Large intestine (tissue), 12 donors: ENCODE measurements at places on chromosomes 16 and 17. TPM values are rescaled to one million over a fixed set of nuclear protein-coding genes. Genes with fewer than 3 reads are reported as not detected.

DNA sequence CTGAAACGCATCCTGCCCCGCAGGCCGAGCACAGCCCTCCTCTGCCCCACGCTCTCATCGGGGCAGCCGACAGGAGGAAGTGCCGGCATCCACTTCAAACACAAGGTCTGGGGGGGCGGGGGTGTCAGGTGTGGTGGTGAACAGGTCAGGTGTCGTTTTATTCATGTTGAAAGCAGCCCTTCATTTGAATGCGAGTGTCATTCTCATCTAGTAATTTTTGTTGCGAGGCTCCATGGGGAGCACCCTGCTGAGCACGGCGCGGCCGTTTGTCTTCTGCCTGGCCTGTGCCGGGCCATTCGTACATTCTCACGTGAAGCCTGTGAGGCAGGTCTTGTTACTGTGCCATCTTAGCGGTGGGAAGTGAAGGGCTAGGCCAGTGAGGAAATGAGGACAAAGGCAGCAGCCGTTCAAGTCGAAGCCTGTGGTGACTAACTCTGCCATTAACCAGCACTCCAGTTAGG is 1.9 kb downstream of the ACSF3 start:
- DNase-seq: no peak

The CNGB1 gene
- 7.5 TPM for polyA plus RNA-seq

The GPS2 gene
- 53.0 TPM for polyA plus RNA-seq

The DPEP2 gene
- 1.6 TPM for polyA plus RNA-seq

DNA sequence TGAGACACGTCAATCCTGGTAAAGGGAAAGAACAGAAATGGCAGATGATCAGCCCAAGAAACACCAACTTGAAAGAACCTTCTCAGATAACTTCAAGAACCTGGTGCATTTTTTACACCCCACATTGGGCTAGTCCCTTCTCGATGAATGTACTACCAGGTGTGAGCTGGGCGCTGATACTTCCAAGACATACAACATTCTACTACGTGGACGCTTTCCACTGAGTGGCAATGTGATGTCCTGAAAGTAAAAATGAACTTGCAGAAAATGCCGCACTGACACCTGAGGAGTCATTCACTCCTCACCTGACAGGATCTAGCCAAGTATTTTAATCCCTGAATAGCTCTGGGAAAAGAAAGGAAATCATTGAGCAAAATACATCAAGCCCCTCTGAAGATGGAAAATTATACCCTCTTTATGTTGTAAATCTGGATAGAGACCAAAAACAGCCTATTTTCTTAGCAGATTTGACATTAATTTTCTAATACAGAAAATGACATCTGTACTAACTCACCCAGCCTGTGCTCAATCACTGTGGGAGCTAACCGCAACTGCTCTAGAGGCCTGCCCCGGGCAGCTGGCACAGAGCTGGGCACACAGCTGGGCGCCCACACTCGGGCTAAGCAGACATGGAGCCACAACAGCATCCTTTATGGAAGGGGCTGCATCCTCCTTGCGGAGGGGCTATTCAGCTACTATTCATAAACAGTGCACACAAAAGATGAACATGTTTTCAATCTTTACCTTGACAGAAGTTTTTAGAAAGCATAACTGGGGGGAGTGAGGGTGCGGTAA is 16.2 kb downstream of the SNN start:
- no peak for DNase-seq

The ABCC11 gene
- polyA plus RNA-seq: 0.21 TPM

DNA sequence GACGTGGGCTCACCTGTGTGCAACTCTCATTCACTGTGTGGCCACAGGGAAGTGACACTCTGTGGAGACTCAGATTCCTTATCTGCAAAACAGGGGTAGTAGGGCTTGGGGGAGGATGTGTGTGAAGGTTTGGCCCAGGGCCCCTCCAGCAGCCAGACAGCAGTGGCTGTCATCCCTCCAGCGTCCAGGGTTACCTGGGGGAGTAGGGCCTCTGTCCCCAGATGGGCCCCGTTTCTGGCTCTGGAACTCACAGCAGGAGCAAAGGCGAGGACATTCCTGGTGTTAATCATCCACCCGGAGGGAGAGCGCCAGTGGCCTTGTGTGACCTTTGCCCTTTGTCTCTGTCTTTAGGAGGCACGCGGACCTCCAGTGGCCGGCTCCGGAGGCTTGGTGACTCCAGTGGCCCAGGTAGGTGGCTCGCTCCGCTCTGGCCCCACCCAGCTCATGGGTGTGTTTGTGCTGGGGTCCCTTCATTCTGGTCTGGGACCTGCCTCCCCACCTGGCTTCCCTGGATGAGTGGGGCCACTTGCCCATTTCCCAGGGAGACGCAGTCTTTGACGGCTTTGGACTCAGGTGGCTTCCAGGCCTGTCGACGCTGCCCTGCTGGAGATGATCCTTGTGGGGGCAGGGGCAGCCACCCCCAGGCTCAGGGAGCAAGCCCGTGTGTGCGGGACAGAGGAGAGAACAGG is 166.2 kb downstream of the SEC14L1 start:
- DNase-seq: peak; percentile 89

- peak; percentile 84 for DNase-seq
Observed at GRCh38 chr16:85986931-85987749, 88.2 kb downstream of the IRF8 start.

- DNase-seq: no peak
Observed at GRCh38 chr17:78971756-78972506, 7.8 kb downstream of the LGALS3BP start.

DNA sequence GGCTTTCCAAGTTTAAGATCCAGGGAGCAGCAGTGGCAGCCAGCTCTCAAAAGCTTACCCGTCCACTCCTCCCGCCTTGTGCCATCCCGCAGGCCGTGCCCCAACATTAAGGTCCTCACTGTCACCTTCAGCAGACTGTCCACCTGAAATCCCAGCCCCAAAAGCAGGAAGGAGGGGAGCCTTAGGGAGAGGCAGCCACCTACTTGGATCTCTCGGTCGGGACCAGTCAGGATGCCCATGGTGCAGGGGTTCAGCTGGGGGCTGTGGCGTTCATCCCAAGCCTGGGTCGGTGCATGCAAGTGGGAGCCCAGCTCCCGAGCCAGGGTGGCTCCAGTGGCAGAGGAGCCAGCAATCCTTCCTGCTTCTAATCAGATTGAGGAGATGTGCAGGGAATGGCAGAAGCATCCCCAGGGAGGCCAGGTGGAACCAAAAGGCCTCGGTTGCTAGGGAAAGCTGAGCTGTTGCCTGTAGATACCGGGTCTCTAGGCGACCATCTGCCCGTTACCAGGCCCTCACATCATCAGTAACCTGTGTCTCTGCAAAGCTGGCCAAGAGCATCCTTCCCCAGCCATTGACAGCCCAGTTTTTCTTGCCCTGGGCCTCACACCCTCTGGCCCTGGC is 24.6 kb downstream of the CNGB1 start:
- DNase-seq: no peak

The CLEC3A gene
- 0.36 TPM for polyA plus RNA-seq

GRCh38 chr16:25110387-25110947 is 1.1 kb upstream of the LCMT1 start:
- DNase-seq: no peak
